ENCODE measurements at places on chromosomes 5 and 9.

- DNase-seq: no peak
Observed at GRCh38 chr5:179342577-179342976, 2.7 kb downstream of the ADAMTS2 start.

- no peak for DNase-seq
Observed at GRCh38 chr5:141182248-141182647, at the start of gene PCDHB16. Gene PCDHB16, plus strand, starts transcription at chr5:141182387. Its CDS starts 173 bp downstream, at chr5:141182560.

GRCh38 chr5:138654281-138654867, 79.2 kb upstream of the HSPA9 start:
- no peak for DNase-seq

DNA sequence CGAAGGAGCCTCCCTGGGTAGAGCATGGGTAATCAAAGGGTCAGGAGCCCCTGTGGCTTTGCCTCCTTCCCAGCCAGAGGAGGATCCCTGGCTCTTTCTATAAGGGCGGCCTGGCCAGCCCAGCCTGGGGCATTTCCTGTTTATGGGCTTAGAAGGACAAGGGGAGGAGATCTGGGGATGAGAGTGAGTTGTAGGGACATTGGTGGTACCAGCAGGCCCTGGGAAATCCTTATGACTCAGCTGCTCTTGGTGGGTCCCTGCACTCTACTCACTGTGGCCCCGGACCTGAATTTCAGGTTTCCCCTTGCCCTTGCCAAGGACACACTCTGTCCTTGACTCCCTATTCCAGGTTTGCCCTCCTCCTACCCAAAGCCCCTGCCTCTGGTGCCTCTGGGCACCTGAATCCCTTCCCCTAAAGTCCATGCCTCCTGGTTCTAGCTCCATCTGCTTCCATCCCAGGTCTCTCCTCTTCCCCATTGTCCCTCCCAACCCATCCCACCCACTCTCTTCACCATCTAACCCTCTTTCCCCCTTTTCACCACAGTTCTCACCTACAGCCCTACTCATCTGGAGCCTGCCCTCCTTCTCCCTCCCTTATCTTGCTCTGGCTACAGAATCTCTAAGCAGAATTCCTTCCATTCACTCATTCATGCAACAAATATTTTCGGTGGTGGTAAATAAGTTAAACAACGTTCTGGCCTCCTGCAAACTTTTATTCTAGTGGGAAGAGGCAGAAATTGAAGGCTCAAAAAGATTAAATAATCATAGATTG, 34.9 kb downstream of the PCDH1 start:
- no peak for DNase-seq

DNA sequence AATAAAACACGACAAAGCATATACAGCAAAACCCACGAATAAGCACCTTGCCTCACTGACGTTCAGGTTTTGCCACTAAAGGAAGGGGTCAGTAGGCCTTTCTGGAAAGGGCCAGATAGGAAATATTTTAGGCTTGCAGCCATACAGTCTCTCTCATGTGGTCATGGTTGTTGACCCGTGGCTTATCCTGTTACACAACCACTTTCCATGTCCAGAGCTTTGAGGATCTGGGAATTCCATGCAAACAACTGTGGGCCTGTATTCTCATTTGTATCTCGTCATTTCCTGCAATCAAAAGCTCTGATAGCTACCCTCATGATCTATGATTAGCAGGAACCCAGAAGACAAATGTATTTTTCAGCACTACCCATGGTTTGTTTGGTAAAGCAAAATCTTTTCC, 108.3 kb downstream of the DRD1 start:
- no peak for DNase-seq
